ENCODE measurements at places on chromosomes 4 and X. TPM values are rescaled to one million over a fixed set of nuclear protein-coding genes. Genes with fewer than 3 reads are reported as not detected.

- DNase-seq, result no peak
These were observed 414.4 kb downstream of the ARHGAP24 start for GRCh38 chr4:85889314-85889713.

DNA sequence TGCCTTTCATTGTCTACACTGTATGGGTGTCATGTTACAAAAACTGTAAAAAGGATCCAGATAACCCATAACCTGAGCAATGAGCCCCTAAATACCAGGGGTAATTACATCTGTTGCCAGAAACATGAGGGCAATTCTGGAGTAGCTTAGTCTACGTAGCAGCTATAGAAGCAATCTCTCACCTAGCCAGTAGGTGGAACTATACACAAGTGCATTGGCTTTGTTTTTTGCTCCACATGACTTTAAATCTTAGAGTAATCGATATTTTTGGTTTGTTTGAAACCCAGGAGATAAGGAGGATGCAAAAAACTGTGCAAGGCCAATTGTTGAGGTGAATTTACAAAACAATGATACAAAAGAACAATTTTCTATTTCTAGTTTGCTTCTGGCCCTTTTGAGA lies 57.5 kb downstream of the GPR82 start:
- no peak for DNase-seq

- no peak for DNase-seq
These were observed 105.6 kb downstream of the AMELX start for GRCh38 chrX:11398785-11399184.

GRCh38 chrX:2499507-2499906 lies 1.3 kb downstream of the DHRSX start:
- no peak for DNase-seq

The CENPVL2 gene
- not detected for total RNA-seq

Data from activated T-cell treated with anti-CD3 and anti-CD28 coated beads, Interleukin-2, amount 50 U/mL, for 4 hours (primary cell).